ENCODE measurements at places on chromosomes 3 and 15.

DNA sequence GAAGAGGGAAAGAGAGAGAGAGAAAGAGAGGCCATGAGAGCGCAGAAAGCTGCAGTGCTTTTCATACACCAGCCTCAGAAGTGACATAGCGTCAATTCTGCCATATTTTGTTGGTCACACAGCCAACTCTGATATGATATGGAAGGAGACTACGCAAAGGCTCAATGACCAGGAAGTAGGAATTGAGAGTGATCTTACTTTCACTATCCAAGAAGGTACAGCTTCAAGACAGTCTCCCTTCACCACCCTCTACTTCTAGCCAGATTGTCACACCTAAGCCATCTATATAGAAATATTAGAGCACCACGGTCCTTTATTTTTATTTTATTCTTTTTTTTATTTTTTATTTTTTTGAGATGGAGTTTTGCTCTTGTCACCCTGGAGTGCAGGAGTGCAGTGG, 21.1 kb downstream of the PARP15 start:
- no peak for DNase-seq

GRCh38 chr3:194598771-194599557, 34.3 kb downstream of the TMEM44 start:
- DNase-seq = no peak

DNA sequence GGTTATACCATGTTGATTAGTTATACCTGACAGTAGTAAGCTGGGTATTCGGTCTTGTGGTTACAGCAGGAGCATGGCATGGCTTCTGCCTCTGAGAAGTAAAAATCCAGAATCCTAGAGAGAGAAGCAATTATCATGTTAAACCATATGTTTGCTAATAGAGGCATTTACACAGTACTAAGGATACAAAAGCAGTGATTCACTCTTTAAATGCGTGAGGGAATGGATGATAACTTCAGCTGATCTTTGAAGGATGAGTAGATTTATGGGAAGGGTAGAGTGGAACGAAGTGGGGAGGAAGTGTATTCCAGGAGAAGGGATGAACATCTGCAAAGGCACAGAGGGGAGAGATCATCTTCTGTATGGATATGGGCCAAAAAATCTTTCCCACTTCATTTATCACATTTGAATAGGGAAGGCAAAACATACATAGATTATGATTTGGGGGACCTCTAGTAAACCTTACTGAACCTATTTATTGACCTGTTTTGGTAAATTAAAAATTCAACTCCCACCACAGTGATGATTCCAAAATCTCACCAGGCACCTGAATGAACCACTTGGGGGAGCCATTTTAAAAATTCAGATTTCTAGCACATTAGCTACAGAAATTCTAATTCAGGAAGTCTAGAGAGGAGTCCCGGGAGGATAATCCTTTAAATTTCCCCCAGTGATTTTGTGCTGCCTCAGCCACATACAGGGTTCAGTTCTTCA, 35.1 kb downstream of the IGSF10 start:
- no peak for DNase-seq

GRCh38 chr15:69463182-69463756, 10.7 kb downstream of the RPLP1 start:
- no peak for DNase-seq

- DNase-seq = no peak
These were observed 11.4 kb downstream of the SEMA3G start for GRCh38 chr3:52433328-52433995.

- no peak for DNase-seq
These were observed 141.2 kb downstream of the NUP210 start for GRCh38 chr3:13278783-13279531.

DNA sequence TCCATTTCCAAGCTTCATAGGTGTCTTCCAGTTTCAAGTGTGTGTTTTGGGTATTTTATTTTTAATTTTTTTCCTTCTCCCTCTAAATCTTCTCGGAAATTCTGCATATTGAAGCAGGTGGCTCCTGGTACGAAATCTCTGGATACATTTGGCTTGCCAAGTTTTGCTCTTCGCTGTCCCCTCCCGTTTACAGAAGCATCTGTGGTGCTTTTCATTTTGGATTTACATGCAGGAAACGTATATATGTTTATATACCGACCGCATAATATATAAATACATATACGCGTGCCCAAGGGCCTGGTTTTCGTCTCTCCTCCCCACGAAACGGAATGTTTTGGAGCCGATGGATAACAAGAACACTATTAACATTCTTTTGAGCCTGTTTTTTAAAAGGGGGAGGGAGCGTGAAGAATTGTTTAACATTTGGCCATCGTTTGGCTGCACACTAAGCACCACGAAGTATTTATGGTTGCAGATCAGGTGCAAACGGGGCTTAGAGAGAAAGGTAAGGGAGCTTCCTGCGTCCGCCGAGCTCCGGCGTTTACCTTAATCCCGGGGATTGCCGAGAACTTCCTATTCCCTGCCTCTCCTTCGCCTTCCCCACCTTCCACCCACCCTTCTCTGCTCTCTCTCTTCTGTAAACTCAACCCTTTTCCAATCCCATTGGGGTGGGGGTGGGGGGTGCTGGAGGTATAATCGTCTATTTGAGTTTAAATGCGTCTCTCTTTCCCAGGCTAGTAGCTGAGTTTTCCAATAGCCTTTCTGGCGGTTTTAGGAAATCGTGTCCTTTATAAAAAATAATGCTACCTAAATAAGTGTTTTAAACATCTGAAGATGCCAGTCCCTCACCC, 1.1 kb upstream of the NLGN1 start:
- DNase-seq = no peak

DNA sequence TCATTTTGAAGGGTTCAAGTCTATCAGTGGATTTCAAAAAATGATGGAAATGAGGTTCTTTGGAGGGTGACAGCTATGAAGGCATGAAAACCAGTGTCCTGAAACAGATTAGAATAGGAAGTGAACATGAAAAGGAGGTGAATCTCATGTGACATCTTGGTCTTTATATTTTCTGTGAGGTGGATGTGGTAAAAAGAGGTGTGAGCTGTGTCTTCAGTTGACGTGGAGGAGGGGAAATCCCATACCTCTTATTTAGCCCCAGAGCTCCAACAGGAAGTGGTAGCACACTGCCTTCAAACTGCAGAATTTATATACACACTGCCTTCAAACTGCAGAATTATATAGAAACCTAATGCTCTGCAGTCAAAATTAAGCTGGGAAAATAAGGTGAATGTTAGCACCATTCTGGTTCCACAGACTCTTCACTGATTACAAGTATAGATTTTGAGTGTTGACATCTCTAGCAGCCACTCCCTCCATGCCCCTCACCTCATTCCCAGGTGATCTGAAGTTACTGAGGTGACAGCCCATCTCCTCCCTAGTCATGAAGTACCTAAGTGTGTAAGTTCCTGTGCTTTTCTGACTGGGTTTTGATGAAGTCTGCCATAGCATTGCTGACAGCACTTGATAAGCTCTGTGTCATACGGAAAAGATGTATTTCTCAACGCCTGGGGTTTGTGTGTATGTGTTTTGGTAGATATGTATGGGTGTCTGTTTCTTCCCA, 2.7 kb downstream of the RAB8B start:
- no peak for DNase-seq

GRCh38 chr3:99850608-99851007, 32.9 kb downstream of the CMSS1 start:
- DNase-seq = no peak

GRCh38 chr3:25130724-25131520, 297.1 kb upstream of the RARB start:
- DNase-seq = no peak

GRCh38 chr15:82830427-82831173, 21.2 kb downstream of the WHAMM start:
- no peak for DNase-seq

- DNase-seq = no peak
These were observed 1034.7 kb downstream of the FHIT start for GRCh38 chr3:60216462-60217075.

GRCh38 chr3:42101481-42101880, 10.3 kb downstream of the TRAK1 start:
- no peak for DNase-seq

DNA sequence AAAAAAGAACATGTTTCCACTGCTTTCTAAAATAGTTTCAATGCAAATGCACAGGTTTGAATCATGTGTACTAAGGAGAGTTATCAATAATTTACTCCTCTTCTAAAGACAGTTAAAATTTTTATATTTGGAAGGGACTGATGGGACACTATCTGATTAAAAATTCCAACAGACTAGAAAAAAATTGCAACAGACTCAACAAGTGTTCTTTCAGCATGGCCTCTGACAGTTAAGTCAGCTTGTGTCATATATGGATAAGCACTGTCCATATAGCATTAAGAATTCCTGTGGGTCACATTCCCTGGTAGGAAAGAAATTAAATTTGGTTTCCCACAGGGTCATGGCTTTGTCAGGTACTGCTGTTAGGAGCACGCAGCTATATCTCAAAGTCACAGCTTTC, 96.8 kb downstream of the OSBPL10 start:
- DNase-seq = no peak

GRCh38 chr3:153274561-153274960, 112.5 kb downstream of the RAP2B start:
- DNase-seq = no peak

DNA sequence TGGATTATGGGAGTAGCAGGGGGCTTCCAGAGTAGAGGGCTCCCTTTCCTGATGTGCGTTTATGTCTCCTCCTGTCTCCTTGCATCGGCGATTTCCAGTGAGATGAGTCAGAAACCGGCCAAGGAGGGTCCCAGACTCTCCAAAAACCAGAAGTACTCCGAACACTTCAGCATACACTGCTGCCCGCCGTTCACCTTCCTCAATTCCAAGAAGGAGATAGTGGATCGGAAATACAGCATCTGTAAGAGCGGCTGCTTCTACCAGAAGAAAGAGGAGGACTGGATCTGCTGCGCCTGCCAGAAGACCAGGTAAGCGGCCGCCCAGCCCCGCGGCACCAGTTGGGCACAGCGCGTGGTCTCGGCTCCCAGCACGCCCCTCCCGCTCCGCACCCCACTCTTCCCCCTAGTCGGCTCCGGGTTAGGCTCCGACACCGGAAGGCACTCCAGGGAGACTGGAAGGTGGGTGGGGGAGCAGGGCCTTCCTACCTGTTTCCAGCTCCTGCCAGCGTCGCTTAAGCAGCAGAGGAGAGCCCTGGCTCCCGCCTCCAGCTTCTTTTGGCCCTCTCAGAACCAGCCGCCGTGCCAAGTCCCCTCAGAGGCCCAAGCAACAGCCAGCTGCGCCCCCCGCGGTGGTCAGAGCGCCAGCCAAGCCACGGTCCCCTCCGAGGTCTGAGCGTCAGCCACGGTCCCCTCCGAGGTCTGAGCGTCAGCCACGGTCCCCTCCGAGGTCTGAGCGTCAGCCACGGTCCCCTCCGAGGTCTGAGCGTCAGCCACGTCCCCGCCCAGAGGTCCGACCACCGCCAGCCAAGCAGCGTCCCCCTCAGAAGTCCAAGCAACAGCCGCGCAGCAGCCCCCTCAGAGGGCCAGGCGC, 34.7 kb downstream of the MOBP start:
- DNase-seq = no peak

GRCh38 chr15:87628311-87628710, 628.2 kb downstream of the NTRK3 start:
- no peak for DNase-seq

DNA sequence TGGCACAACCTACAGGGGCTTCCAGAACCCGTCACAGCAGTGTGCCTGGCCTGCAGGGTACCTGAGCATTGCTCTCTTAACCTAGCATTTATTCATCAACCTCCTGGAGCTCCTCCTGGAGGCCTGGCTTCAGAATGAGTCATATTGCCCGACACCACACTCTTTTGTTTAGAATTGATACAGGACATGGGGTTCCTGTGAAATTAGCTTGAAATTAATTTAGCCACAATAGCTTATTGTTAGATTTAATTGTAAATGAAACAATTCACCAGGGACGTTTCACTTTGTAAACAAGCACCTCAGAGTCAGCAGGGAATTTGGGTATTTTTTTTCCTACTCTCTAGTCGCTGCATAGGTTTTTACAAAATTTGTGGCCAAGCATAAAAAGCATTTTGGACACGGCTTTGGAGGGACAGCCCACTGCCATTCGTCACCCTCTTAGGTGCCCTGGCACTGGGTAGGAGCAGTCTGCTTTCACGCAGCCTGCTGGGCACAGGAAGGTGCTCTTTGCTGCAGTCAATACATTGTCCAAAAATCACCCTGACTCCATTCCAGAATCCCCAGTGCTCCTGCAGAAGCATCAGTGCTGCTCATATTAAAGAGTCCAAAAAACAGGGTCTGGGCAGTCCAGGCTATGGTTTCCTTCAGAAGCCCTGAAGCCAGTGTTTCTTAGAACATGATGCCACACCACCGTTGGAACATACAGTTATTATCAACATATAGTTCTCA, 60.8 kb upstream of the MEF2A start:
- peak; percentile 15 for DNase-seq

- DNase-seq = no peak
These were observed 404.9 kb downstream of the SQOR start for GRCh38 chr15:46039703-46040102.

GRCh38 chr15:91253605-91254004, 153.5 kb downstream of the SV2B start:
- no peak for DNase-seq

- DNase-seq = no peak
These were observed 2.3 kb downstream of the GNAT1 start for GRCh38 chr3:50193746-50194127.

DNA sequence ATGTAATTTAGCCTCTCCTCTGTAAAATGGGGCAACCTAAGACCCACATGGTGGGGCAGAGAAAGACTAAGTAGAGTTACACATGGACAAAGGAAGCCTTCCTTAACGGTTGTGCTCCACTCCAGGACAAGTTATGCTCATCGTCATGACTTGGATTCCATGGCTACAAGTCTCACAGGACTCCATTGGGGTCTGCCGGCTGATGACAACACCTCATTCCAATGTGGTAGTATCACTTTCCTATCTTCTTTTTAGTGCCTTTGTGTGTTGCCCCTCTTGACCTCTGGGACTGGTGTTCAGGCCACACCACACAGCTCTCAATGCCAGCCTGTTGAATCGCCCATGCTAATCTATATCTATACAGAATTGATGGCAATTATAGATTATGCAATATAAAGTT, 181.3 kb upstream of the WNT5A start:
- no peak for DNase-seq

DNA sequence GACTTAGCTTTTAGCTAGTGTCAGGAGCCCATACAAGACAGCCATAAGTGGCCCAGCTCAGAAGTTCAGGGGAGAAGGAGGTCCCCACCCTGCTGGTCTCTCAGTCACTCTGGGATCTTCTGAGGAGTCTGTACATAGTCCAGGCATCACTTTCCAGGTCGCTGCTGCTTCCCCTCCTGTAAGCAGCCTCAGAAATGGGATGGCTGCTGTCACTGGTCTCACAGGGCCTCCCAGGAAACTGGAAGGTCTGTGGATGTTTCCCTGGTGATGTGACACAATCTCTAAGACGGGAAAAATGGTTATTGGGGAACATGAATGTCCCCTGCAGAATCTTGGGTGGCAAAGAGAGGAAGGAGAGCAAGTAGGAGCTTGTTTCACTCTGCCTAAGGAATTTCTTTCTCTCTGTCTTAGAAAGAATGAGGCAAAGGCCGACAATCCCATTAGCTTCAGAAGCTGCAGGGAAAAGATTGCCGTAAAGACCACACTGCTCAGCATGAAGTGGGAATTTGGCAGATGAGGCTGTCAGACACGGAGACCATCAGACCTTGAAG, 43.2 kb upstream of the TNFAIP8L3 start:
- no peak for DNase-seq

- DNase-seq = peak; percentile 22
These were observed 326.0 kb upstream of the SGO1 start for GRCh38 chr3:20511863-20512505.

- no peak for DNase-seq
These were observed 138.4 kb downstream of the GHSR start for GRCh38 chr3:172309741-172310427.

All from COLO829 (cell line).